ENCODE measurements at places on chromosomes 4 and X.

DNA sequence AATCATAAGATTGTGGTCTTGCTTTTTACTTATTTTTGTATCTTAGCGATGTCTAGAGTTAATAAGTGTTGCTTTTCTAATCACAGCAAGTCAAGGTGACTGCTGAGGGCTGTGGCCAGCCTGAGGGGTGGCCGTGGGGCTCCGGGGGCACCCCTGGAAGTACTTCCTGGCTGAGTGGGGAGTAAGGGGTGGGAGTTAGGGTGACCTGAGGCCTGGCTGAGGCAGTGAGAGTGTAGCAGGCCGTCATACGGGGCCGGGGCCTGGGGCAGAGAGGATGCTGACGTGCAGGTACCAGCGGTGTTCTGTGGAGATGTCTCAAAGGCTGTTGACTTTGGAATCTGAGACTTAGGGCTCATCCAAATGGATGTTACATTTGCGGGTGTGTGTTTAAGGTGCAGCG lies 29.3 kb downstream of the PIGG start:
- no peak for DNase-seq

GRCh38 chrX:134883137-134883700 lies 107.6 kb upstream of the SMIM10 start:
- DNase-seq = no peak

DNA sequence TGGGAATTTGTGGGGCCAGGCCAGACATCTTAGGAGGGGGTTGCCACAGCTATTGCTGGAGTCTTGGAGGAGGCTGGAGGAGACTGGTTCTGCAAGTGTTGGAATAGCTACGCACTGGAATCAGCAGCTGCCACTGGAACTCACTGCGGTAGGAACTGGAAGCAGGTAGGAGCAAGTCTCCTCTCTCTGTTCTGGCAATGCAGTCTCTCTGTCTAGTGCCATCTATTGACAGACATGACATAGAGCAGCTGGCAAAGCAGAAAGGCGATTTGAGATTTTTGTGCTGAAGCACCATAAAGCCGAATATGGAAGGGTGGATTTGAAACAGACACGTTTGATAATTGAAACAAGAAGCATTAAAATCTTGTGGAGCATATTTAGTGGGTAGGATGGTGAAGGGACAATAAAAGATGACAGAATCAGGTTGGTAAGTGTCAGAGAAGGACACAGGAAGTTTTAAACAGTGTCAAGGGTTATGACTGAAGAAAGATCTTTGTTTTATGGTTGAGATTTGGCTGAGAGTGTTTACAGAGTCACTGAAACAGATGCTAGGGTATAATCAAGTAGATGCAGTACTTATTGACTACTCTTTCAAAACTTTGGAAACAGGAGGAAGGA lies 23.5 kb upstream of the SYNPO2 start:
- DNase-seq = no peak

DNA sequence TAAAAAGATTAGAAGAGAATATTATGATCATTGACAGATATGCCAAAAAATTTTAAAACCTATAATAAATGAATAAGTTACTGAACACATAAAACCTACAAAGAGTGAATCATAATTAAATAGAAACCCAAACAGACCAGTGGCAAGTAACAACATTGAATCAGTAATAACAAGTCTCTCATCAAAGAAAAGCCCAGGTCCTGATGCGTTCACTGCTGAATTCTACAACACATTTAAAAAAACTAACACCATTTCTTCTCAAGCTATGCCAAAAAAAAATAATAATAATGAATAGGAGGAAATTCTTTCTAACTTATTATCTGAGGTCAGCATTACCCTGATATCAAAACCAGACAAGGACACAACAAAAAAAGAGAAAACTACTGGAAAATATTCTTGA lies 30.6 kb downstream of the ACTRT1 start:
- DNase-seq = no peak
